DMS53 (cell line): ENCODE measurements at places on chromosomes 5 and 9.

DNA sequence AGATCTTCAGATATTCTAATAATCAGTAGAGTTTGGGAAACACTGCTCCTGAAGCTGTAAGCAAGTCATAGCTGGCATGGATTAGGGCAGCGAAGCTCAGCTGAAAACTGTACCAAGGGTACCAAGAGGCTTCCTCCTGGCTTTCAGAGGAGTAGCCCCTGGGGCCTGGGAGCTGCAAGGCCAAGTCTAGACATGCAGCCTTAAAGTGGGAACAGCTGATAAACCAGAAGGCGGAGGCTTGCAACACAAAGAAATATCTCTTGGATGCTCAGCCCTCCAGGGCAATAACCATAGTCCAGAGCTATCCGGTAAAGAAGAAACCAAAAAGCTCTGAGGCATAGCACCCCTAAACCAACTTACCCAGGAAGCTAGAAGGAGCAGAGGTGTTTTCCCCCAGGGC lies 51.5 kb downstream of the MRPS30 start:
- DNase-seq = no peak

DNA sequence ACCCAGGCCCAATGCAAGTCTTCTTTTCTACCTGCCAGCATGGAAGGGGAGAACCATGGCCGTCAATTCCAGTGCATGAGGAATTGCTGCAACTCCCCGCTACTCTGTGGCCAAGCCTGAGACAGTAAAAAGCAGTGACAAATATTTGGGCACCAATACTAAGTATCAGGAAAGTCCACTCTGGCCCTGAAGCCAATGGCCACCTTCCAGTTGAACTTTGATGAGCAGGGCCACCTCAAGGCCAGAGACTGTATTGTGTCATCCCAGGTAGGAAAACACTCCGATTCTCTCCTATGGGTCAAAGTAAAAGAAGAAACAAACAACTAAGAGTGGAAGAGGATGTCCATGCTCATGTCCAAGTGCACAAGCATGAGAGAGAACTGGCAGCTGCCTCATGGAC lies 27.1 kb downstream of the RETREG1 start:
- no peak for DNase-seq

GRCh38 chr5:143161885-143162540 lies 241.5 kb downstream of the NR3C1 start:
- no peak for DNase-seq

- peak; percentile 68 for DNase-seq
Observed at GRCh38 chr9:110157823-110158664, 49.9 kb downstream of the C9orf152 start.

- peak; percentile 39 for DNase-seq
Observed at GRCh38 chr5:164998590-164998989, 1493.2 kb downstream of the MAT2B start.

- no peak for DNase-seq
Observed at GRCh38 chr5:134398609-134399155, 13.0 kb downstream of the CDKN2AIPNL start.

DNA sequence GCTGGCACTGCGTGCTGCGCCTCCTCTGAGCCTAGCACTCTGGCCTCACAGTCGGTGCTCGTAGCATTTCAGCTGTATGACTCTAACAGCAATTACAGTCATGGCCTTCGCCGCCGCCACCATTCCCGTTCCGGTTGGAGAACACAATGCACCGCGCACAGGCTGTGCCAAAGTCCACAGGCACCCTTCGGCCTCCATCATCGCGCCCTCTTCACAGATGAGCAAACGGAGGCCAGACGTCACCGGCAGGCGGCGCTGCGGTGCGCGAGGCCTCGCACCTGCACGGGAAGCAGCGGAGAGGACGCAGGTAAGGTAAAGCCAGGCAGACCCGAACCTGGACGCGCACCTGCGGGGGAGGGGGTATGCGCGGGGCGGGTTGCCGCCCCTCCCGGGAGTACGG lies 128.9 kb downstream of the BARX1 start:
- no peak for DNase-seq

DNA sequence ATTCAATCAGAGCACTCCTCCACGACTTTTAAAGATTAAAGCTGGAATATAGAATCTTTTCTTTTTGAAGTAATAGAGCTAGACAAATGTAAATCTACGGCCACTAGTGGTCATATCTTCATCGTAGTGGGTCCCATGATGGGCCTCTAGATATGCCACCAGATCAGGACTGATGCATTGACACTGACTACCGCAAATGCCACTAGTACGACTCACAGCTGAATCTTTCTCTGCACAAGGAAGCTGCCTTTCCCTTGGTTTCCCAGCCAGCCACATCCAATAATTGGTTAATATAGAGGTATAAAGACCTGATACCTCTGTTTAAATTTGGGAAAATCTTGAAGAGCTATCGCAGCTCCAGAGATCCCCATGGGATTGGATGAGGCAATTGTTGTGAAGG lies 37.8 kb upstream of the ADRB2 start:
- DNase-seq = no peak

DNA sequence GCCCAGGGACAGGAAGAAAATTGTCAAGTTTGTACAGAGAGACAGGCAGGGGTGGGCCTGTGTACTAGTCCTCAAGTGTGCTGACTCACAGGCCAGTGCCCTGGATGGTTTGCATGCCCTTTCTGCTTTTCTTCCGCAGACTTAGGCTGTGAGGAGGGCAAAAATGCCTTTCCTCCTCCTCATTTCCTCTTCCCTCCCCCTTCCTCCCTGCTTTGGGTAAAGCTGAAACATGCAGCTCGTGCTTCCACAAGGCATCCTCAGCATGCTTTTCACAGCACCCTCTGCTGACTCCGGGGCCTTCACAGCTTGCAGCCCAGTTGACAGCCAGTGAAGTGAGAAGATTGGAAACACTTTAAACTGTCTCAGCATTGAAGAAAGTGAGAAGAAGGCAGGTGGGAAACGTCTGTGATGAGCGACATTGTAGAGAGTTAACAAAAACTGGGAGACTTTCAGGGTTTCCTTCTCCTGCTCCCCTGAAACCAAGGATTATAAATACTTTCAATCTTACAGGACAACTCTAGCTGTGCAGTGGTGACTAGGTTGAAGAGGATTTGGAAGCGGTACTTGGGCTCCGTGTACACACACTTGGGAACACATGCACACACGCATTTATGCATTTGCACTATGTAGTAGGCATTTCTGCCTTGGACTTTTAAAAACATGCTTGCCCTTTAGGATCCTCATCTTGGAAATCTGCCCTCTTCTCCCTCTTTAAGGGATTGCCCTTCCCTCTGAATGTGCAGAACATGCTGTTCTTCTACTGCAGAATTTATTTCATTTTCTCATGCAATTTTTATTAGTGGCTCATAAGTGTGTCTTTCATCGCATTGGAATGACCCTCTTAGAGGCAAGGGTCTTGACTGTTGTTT lies 138.8 kb downstream of the GRIA1 start:
- peak; percentile 74 for DNase-seq

DNA sequence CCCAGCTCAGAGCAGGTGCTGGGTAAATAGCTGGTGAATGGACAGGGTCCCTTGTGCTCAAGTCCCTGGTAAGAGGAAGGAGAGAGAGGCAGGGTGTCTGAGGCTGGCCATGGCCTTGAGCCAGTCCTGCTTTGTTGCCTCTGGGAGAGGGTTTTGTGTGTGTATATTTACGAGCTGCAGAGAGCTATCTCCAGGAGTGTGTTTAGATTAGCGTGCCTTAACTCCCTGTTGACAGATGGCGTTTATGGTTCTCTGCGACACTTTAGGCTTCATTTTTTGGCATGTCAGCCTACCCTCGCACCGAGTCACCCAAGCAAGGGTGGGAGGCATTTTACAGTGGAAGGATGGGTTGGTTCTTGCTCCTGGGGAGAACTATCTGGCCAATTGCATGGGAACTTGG lies 22.2 kb downstream of the HMCN2 start:
- peak; percentile 84 for DNase-seq

GRCh38 chr9:26166537-26166936 lies 488.3 kb upstream of the TUSC1 start:
- DNase-seq = no peak

DNA sequence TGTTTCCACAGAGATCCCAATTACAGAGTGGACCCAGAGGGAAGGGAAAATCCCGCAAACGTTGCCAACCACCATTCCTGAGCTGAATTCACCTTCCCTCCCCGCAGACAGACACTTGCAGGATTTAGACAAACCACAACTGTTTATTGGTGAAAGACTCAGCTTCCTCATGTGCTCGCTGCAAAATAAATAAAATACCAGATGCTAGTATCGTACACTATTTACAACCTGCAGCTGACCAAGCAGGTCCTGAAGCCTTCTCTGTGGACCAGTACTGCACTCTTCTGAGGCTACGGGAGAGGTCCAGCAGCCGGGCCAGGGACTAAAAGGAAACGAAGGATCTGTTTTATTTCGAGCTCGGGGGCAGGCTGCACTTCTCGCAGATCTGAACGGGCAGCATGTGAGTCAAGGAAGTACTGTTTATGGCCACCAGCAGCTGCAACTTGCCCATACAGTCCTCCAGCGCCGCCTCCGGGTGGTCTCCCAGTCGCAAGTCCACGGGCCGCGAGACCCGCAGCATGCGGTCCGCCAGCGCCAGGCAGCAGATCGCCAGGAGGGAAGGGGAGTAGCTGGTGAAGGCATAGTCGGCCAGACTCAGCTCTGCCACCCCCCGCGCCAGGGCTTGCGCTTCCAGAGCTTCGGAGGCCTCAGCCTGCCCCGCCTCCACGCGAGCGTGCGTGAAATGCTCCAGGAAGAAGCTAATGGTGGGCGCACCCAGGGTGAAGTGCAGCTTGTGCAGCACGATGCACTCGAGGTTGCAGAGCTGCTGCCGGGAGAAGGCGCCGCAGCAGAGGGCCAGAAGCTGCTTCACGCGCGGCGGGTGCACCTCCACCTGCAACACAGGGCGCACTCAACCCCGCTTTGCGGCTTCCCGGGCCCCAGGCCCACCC lies 2.1 kb downstream of the CCNO start:
- peak; percentile 75 for DNase-seq

DNA sequence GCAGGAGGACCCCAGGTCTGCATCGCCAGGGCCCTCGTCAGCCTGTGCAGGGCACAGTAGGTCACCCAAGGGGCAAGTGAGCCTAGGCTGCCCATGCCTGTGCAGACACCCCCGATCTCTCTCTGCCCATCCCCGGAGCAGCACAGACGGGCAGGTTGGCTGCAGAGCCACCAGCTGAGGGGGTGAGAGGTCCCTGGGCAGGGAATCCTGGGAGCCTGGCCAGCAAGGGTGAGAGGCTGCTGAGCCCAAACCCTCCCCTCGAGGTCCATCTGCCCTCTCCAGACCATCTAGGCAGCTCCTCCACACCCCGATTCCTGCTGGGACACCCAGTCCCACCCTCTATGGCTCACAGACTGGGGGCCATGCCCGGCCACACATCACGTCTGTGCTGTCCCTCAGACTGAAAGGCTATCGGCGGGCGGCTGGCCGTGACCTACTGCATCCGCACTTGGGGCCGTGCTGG lies 2.8 kb upstream of the DPP7 start:
- DNase-seq = no peak

- DNase-seq = no peak
Observed at GRCh38 chr9:114693248-114693855, 11.4 kb upstream of the TEX48 start.

DNA sequence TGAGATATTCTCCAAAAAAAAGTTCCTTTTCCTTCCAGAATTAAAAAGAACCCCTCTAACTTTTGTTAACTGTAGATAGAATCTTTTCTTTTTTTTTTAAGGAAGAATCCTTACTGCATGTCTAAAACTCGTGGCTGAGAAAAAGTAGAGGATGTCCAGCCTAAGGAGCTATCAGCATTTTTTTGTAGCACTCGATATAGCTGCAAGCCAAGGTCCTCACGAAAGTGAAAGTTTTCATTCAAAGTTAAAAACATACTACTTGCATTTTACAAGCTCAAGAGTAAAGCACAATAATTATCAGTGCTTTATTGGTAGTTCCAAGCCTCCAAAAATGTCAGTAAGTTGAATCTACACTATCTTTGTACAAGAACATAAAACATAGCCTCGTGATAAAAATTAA lies 28.7 kb upstream of the ZSWIM6 start:
- no peak for DNase-seq

DNA sequence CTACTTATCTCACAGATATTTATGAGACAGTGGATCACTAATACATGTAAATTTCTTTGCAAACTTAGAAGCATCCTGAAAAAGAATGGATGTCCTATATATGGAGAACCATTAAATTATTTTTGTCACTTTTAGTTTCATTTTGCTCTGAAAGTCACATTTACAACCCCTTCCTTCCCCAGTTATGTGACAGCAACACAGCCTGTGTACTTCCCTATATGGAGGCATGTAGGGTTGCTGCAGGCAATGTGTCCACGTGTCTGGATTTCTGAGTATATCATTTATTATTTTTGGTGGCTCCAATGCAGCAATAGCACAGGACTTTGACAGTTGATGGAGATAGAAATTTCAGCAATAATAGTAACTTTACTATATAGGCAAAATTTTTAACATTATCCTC lies 156.4 kb downstream of the ST8SIA4 start:
- DNase-seq = no peak

DNA sequence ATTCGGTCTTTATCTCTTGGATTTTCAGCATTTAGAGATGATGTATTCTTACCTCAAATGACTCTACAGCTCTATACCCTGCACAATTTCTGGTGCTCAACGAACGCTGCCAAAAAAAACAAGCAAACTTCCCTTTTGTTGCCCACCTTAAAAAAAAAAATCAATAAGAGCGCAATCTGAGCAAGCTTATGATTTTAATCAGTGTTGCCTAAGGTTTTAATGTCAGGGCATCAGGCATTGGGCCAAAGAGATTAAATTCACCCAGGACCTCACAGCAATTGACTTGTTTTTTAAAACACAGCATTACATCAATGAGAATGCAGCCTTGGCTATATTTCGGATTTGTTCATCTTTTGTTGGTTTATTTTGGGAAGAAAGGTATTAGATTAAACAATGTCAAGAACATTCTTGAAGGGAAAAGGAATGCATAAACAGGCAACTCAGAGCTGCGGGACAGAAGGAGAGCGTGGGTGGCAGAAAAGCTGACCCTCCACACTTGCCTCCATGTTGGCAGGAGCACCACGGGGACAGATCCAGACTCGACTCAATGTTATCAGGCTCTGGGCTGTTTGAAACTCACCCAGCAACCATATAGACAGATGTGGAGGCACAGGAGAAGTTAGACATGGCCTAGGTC lies 127.5 kb upstream of the DAPK1 start:
- no peak for DNase-seq

GRCh38 chr9:16247188-16247875 lies 623.1 kb downstream of the BNC2 start:
- no peak for DNase-seq

GRCh38 chr9:70260606-70261005 lies 1.8 kb downstream of the SMC5 start:
- no peak for DNase-seq

- no peak for DNase-seq
Observed at GRCh38 chr5:33115467-33115866, 325.3 kb upstream of the TARS1 start.

- peak; percentile 38 for DNase-seq
Observed at GRCh38 chr9:121233906-121234831, 32.5 kb upstream of the RAB14 start.

- no peak for DNase-seq
Observed at GRCh38 chr5:96778409-96778808, 29.3 kb downstream of the ERAP1 start.

GRCh38 chr5:142015781-142016533 lies 3.1 kb upstream of the GNPDA1 start:
- no peak for DNase-seq
